ENCODE measurements at places on chromosomes 7 and 10.

- DNase-seq: no peak
Measured at GRCh38 chr7:45116048-45116447, 4.6 kb upstream of the TBRG4 start.

DNA sequence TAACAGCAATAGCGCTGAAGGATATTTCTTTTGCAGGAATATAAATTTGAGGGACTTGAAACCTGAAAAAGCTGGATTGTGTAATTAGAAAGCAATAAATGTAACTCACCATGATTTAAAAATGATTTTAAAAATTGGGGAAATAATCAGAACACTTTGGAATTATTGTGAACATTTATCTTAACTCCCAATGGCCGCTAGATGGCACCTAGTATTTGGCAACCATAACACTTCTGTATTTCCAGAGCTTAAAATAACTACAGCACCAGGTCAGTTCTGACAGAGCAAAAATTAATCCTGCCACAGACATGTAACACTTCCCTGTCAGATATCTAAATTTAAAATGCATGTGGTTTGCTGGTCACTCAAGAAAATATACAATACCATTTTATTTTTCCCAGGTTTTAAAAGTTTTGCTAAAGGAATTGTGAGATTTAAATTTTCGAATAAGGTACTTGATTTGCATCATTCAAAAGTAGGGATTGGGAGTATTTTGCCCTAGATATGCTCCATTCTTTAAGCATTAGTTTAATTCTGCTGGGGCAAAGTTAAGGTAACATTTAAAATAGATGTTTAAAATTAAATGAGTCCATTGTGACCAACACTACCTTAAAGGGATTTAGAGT lies 144.5 kb downstream of the PPP1R3A start:
- DNase-seq: peak; percentile 30

DNA sequence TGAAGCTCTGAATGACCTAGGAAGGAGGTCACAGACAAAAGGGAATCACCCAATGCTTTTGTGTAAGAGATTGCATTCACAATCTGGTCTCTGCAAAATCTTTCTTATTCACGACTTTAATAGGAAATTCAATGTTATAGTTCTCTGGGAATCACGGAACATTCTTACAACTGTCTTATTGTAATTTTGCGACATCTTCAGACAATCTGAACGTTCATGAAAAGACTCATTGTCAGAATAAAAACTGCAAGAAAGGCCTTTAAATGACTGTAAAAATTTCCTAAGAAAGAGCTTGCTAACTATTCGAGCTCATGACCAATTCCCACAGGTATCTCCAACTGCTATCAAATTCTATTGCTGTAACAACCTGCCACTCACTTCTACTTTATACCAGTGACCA lies 130.7 kb downstream of the DGKI start:
- DNase-seq: no peak

GRCh38 chr7:129470411-129470810 lies 31.9 kb upstream of the SMKR1 start:
- DNase-seq: no peak

GRCh38 chr10:99421233-99421739 lies 9.1 kb downstream of the GOT1 start:
- DNase-seq: no peak

- DNase-seq: no peak
Measured at GRCh38 chr10:124912101-124912886, 29.6 kb upstream of the ZRANB1 start.

GRCh38 chr10:4701016-4701415 lies 125.0 kb upstream of the AKR1E2 start:
- no peak for DNase-seq

DNA sequence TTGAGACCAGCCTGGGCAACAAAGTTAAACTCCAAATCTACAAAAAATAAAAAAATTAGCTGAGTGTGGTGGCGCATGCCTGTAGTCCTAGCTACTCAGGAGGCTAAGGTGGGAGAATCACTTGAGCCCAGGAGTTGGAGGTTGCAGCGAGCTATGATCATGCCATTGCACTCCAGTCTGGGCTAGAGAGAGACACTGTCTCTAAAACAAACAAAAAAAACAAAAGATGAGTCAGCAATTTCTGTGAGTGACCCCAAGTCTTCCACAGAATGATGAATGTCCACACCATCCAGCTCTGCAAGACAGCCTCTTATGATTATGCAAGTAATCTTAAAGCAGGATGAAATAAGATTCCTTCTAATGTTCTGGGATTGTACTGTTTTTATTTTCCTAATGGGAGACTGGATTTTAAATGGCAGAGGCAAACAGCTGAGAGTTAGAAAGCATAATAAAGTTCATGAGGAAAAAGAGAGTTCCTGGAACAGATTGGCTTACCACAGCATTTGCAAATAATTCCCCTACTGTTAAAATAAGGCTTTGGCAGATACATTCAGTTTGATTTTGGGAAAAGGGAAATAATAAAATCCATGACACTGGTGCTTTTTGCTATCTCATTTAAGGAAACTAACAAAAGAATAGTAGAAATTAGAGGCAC lies 18.9 kb upstream of the PRKAR2B start:
- DNase-seq: no peak

- peak; percentile 46 for DNase-seq
Measured at GRCh38 chr10:74039561-74040145, 41.7 kb downstream of the VCL start.

- DNase-seq: no peak
Measured at GRCh38 chr7:120334475-120334874, 61.5 kb downstream of the KCND2 start.

DNA sequence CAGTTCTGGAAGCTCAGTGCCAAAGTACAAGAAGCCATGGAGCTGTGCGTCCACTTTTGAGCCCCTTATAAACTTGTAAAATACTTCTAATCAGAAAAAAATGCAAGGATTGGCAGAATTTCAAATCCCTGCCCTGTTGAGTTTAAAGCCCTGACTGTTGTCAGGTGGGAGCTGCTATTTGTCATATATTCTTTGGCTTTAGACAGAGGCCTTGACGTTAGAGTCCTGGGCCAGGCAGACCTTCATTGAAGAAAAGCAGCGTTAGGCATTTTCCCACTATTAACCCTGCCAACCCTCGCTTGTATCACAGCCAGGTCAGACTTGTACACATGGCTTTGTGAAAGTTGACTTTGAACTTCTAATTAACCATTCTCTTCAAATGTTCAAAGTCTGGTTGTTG lies 155.4 kb downstream of the TWIST1 start:
- no peak for DNase-seq

DNA sequence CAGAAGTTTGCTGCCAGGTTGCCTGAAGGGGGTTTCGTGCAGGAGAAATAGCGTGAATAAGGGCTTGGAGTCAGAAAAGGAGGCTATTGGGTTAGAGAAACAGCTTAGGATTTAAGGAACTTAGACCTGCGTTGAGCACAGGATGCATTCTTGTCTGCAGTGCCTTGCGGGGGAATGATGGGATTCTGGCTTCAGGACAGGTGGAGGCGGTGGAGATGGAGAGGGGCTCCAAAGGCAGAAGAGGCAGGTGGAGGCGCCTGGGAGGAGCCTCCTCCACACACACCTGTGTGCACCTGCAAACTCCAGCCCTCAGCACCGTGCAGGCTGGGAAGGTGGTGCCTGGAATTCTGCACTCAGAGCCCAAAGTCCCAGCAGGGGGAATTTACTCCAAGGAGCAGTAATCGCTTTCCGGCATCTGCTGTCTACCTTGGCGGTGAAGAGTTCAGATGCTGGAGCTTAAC lies 1.8 kb downstream of the CLIP2 start:
- no peak for DNase-seq

GRCh38 chr7:158313931-158314330 lies 273.7 kb downstream of the PTPRN2 start:
- no peak for DNase-seq

GRCh38 chr10:73879296-73880173 lies 5.2 kb upstream of the CAMK2G start:
- peak; percentile 81 for DNase-seq

- DNase-seq: peak; percentile 74
Measured at GRCh38 chr10:125123476-125124114, 36.8 kb downstream of the CTBP2 start.

GRCh38 chr10:30348378-30348776 lies 701 bp downstream of the MTPAP start:
- no peak for DNase-seq

GRCh38 chr10:114374053-114374791 lies 30.1 kb downstream of the AFAP1L2 start:
- peak; percentile 91 for DNase-seq

DNA sequence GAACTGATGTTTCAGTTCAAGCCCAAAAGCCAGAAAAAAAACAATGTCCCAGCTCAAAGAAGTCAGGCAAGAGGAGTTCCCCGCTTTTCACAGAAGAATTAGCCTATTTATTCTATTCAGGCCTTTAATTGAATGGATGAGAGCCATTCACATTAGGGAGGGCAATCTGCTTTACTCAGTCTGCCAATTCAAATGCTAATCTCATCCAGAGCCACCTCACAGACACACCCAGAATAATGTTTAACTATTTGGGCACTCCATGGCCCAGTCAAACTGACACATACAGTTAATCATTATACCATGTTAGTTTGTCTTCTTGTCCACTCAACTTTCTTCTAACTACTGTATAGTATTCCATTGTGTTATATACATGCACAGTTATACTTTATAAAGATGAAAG lies 2.6 kb upstream of the NPSR1 start:
- no peak for DNase-seq

DNA sequence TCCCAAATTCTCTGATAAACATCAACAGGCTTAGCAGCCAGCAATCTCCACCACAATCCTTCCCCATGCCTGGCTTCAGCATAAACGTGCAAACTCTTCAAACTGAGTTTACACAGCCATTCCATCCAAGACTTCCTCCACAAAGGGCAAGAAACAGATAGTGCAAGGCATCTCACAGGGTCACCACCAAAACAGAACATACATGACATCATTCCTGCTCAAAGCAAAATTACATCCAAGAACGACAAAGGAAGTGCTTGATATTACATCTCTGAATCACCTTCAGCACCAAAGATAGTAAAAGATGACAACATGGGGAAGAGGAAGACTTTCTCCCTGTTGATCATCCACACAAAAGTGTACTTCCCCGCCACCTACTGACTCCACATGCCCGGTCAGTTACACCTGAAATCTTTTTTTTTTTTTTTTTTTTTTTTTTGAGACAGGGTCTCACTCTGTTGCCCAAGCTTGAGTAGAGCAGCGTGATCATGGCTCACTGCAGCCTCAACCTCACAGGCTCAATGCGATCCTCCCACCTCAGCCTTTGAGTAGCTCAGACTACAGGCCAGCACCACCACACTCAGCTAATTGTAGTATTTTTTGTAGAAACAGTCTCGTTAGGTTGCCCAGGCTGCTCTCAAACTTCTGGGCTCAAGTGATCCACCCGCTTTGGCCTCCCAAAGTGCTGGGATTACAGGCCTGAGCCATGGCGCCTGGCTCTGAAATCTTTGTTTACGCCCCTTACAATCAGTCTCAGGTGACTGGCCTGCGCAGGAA lies 127.5 kb downstream of the PARD3 start:
- no peak for DNase-seq

DNA sequence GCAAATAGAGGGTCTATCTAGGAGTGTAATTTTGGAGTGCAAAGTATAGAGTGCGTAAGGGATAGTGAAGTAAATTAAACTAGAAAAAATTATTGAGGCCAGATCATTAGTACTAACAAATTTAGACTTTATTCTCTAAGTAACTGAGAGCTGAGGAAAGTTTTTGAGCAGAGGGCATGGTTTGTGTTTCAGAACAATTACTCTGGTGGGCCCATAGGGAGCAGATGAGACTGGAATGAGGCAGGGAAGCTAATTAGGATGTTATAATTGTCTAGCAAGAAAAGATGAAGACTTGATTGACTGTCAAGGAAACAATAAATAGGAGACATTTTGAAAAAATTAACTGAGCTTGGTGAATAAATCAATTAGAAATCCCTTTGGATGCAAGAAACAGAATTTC lies 37.8 kb upstream of the IMMP2L start:
- no peak for DNase-seq

- DNase-seq: no peak
Measured at GRCh38 chr10:24133835-24134234, 75.1 kb upstream of the KIAA1217 start.

- DNase-seq: peak; percentile 35
Measured at GRCh38 chr10:77290528-77291155, 347.0 kb downstream of the KCNMA1 start.

- DNase-seq: no peak
Measured at GRCh38 chr7:107579554-107579884, 527 bp upstream of the BCAP29 start.

GRCh38 chr7:138025215-138026186 lies 23.6 kb upstream of the CREB3L2 start:
- DNase-seq: no peak

DNA sequence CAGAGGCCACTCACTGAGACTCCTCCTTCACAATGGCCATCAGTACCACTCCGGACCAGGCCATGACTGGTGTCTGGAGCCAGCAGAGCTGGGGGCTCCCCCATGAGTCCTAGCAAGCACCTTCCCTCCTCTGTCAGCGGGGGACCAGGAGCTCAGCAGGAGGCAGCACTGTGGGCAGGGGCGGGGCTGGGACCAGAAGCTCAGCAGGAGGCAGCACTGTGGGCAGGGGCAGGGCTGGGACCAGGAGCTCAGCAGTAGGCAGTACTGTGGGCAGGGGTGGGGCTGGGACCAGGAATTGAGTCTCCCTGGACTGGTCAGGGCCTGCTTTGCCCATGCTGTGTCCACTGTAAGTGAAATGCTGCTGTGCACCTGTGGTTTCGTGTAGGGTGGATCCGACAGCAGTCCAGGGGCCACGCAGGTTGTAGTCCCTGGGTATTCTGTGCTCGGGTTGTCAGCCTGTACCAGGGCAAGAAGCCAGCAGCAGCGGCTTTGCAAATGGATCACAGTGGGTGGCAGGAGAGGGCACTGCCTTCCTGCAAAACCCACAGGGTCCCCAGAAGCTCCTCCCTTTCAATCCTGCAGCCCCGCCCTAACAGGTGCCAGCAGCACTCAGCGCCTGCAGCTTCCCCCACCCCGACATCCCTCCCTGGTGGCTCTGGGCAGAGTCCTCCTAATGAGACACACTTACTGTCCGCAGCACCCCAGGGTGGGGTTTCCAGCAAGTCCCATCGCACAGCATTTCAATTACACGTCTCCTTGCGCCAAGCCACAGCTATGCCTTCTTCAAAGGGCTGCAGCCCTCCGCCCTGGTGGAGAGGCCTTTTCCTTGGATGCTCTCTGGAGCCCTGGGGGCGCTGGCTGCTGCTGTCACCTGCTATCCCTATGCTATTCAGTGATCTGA lies 220.5 kb downstream of the TCERG1L start:
- DNase-seq: no peak

- no peak for DNase-seq
Measured at GRCh38 chr10:63013755-63014154, 119.4 kb upstream of the NRBF2 start.

GRCh38 chr10:105774351-105774750 lies 1133.3 kb downstream of the SORCS3 start:
- no peak for DNase-seq

GRCh38 chr10:4541292-4541691 lies 284.7 kb upstream of the AKR1E2 start:
- no peak for DNase-seq

- no peak for DNase-seq
Measured at GRCh38 chr7:134415700-134416099, 43.2 kb downstream of the AKR1B1 start.

- DNase-seq: no peak
Measured at GRCh38 chr7:127758105-127758504, 106.1 kb downstream of the SND1 start.
